ENCODE measurements at places on chromosomes 16 and 17.

DNA sequence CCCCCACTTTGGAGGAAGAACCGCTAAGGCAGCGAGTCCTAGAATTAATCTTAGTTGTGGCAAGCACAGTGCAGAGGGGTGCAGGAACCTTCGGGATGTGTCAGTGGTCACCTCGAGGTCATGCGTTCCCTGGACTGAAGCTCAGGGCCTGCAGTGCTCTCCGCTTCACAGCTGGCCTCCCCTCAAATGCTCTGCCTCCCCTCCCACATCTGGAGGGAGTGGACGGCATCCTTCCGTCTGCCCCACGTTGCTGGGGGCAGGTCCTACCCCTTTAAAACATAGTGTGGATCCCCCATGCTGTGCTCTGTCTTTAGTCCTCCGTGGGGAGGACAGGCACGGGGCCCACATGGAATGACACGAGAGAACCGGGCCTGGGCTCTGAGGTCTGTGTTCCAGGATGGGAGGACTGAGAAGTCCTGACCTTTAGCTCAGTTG is 99.5 kb upstream of the CDC42EP4 start:
- no peak for DNase-seq

DNA sequence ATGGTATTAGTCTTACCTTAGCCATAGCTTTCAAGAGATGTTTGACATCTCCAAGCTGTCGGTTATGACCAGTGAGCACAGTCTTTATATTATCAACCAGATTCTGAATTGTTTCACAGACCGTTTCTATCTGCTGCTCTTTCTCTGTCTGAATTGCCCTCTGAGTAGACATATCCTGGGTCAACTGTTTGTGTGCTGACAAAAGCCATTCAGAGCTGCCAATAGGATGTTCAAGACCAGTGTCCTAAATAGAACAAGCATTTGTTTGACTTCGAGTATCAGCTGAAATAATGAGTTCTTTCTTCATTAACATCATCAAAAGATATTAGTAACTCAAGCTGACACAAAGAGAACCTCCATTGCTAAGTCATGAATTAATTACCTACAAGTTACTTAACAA is 14.9 kb upstream of the ARL6IP1 start:
- no peak for DNase-seq

- DNase-seq, result no peak
Observed at GRCh38 chr16:4525634-4526277, 12.8 kb downstream of the CDIP1 start.

DNA sequence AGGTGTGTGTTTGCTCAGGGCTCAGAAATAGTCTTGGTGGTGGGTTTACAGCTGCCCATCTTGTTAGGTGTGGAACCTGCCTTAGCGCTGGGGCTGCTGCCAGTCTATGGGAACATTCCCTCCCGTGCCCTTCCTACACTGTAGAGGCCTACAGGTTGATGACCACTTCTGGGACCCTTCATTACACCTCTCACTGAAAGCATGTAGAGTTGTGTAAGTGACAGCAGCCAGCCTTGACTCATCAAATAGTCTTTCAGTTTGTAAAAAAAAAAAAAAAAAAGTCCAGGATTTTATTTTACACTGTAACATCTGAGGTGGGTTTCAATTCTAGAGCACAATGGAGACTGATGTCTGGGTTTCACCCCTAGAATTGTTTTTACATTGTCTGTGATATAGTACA is 193.9 kb downstream of the SPECC1 start:
- no peak for DNase-seq

DNA sequence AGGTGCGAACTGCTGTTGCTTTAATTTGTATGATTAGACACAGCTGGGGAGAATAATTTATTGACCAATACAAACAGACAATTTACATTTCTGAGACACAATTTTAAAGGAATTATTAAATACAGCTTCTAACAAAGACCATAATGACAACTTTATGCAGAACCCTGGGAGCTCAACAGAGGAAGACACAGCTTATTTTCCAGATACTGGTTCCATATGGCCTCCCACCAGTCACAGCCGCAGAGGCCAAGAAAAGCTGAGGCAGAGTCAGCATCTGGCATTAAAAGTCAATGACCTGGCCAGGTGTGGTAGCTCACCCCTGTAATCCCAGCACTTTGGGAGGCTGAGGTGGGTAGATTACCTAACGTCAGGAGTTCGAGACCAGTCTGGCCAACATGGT is 66.1 kb upstream of the BCAR1 start:
- no peak for DNase-seq

- DNase-seq, result no peak
Observed at GRCh38 chr16:67933805-67934204, 2.1 kb upstream of the CTRL start.

DNA sequence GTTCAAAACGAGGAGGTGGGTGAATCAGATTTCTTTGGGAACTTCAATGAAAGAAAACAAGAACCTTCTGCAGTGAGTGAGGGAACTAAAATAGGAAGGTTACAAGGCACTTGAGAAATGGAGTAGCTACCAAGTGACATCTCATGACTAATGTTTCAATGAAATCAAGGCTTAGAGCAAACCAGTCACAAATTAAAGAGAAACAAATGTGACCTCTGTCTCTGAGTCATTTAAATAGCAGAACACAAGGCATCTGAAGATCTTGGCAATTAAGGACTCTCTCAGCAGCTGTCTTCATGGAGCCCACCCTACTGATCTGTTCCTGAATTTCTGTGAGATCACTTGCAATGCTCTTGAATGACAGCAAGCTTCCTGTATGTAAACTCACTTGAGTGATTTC is 109.5 kb downstream of the CDH11 start:
- peak; percentile 57 for DNase-seq

- DNase-seq, result no peak
Observed at GRCh38 chr16:50887500-50888298, 145.8 kb downstream of the CYLD start.

DNA sequence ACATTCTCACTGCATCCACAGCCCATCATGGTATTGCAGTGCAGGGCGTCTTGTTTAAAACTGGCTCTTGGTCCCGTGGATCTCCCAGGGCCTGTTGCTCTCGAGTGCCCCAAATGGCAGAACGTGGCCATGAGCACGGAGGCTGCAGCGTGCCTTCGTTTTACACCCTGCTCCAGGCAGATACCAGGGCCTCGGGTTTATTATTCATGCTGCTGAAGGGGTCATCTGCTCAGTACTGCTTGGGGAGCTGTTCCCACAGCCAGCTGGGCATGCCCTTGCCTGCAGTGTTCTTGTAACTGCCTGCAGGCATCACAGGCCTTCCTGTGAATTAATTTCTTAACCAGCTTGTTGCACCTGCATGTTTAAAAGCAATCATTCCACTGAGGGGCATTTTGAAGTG is 129.7 kb upstream of the CHMP6 start:
- peak; percentile 21 for DNase-seq

DNA sequence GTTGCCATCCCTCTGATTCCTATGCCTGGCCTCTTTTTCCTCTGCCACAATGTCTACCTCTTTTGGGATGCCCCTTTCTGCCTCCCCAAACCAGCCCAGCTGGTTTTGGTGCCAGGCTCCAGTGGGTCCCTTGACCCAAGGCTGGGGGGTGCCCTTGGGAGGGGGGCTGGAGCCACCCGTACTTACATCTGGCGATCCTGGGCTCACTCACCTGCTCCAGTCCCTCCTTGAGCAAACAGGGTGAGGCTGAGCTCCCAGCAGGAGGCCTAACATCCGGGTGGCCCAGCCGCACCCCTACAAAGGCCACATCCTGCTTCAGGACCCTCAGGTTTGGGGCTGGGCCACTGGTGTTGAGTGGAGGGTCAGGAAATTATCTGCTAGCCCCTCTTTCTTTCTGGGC is 1.2 kb downstream of the ERN2 start:
- DNase-seq, result no peak

- DNase-seq, result no peak
Observed at GRCh38 chr17:15086776-15087295, 178.3 kb downstream of the PMP22 start.

DNA sequence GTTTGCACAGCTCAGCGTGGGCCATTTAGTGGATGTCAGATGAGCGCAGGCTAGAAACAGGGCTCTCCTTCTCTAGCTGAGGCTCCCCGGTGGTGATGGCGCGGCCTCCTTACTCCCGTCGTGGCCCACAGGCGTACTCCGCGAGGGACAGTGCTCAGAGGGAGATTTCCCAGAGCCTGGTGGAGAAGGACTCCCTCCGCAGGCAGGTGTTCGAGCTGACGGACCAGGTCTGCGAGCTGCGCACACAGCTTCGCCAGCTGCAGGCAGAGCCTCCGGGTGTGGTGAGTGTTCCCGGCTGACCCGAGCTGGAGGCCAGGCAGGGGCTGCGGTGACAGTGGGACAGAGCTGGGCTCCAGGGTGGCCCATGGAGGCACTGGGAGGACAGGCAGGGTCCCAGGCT is 21.4 kb downstream of the CARD14 start:
- DNase-seq, result no peak

DNA sequence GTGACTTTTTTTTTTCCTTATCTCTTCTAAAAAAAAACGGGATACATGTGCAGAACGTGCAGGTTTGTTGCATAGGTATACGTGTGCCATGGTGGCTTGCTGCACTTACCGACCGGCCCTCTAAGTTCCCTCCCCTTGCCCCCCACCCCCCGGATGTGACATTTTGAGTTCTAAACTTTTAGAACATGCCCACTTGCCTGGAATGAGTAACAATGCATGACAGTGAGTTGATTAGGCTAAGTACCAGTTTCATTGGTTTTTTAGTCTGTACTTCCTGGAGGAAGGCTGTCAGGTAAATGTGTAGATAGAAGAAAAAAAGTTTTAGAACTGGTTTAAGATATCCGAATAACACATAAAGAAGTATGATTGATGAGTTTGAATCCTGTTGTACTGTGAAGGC is 4.0 kb downstream of the BPTF start:
- DNase-seq, result no peak

DNA sequence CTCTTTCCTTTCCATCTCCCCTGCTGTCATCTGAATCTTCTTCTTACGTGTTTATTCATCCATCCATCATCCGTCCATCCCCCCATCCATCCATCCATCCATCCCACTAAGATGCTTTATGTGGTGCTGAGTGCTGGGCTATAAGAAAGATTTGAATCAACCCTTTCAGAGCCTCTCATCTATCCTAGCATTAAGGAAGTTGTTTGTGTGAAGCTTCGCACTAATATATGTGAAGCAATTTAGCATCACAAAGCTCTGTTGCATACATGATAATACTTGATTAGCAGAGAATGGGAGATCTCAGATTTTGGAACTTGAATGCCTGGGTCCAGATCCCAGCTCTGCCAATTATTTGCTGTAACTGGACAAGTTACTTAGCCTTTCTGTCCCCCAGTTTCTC is 255.7 kb downstream of the SHISA9 start:
- no peak for DNase-seq

DNA sequence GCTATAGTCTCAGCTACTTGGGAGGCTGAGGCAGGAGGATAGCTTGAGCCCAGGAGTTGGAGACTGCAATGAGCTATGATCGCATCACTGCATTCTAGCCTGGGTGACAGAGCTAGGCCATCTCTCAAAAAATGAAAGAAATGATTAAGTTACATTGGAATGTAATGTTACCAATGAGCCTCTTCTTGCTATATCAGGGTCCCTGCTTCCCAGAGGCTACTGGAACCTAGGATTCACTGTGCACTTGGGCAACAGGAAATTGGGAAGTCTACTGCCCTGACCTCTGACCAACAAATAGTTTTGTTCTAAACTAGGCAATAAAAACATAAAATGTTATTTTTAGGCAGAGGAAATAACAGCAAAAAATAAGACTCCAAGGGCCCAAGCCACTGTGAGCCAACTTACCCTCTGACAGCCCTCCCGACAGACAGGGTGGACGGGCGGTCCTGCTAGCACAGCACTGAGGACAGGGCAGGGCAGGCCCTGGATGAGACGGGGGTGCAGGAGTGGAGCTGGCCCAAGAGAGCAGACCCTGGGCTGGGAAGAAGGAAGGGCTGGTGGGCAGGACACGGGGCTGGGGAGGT is 27.5 kb downstream of the NSMCE1 start:
- peak; percentile 81 for DNase-seq

DNA sequence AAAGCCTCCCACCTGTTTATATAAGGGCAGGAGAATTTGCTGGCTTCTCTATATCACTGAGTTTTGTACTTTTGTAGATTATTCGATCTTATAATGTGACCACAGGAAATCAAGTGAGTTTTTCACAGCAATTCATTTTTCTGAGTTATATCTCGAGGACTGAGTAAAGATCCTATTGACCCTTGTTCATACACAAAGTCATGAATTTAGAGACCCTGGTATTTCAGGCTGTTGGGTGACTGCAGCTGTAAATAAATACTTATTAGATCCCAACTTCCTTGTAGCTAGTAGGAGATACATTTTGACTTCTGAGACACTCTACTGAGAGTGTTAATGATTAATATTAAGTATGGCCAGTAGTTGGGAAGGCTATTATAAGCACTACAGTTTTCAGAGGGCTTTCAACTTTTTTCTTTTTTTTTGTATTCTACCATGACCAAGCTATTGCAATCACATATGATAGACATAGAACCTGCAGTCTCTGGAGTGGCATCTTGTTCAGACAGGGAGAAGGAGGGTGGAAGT is 3.2 kb upstream of the KRT20 start:
- no peak for DNase-seq

DNA sequence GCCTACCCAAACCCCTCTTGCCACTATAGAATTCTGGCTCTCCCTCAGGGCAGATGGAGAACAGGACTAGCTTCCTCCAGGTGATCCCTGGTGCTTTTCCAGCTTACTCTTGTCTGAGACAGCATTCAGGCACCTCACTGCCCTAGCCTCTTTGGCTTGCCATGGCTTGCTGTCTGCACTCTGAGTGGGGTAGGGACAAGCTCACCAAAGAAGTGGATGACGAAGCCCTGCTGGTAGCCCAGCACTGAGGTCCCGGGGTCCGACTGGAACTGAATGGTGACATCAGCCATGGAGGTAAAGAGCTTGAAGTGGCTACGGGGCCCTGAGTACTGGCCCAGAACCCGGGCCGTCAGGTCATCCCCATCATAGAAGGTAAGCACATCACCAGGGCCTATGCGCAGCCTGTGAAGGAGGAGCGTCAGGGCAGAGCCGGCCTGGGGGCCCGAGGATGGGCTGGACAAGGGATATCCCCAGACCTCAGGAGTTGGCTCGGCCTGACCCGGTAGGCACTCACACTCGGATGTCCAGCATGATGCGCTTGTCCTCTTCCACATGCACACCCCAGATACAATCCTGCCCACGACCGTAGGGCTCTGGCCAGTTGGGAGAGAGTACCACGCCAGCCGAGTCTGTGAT is 7.6 kb upstream of the PHF12 start:
- DNase-seq, result no peak

DNA sequence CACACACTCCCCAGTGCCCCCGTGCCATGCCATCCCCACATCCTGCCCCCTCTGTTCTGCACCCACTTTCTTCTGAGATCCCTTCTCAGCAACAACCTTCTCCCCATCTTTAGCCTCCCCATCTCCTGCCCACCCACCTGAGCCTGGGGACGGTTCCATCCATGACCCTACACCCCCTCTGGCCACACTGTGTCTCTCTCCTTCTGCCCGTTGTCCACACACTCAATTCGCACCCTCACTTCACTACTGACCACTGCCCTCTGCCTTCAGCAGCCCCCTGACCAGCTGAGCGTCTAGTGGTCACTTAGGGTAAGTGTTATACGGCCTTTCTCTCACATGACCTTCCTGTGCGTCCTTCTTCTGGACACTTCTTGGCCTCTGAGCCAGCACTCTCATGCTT is 6.1 kb downstream of the ARHGAP27 start:
- DNase-seq, result no peak

- DNase-seq, result peak; percentile 12
Observed at GRCh38 chr16:51148678-51149228, 2.3 kb downstream of the SALL1 start.

GRCh38 chr16:21953541-21953902 is 361 bp downstream of the UQCRC2 start:
- DNase-seq, result no peak
